ENCODE measurements at places on chromosomes 11 and 22. TPM values are rescaled to one million over a fixed set of nuclear protein-coding genes. Genes with fewer than 3 reads are reported as not detected.

Gene SERPING1
- total RNA-seq, result 10.8 TPM

Gene UBASH3B
- 30.7 TPM for total RNA-seq

GRCh38 chr11:13928566-13929251 lies 33.8 kb upstream of the SPON1 start:
- DNase-seq, result peak; percentile 91

- DNase-seq, result no peak
Measured at GRCh38 chr22:44526779-44527126, 28.7 kb upstream of the RTL6 start.

DNA sequence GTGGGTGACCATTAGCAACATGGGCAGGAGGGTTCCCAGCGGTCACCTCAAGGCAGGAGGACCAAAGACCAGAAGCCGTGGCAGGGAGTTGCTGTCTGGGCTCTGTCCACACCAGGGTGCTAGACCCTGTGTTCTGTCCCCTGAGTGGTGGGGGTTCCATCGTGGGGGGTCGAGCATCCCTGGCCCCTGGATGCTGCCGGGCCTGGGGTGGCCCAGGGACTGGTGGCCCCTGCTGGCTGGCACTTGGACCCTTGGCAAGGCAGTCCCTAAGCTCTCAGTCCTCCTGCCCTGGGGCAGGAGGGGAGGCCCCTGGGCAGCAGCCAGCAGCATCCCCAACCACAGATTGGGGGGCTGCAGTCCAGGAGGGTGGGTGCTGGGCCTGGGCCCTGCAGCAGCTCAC lies 13.4 kb upstream of the ARHGAP8 start:
- DNase-seq, result no peak
